ENCODE measurements at places on chromosomes 5 and 9.

DNA sequence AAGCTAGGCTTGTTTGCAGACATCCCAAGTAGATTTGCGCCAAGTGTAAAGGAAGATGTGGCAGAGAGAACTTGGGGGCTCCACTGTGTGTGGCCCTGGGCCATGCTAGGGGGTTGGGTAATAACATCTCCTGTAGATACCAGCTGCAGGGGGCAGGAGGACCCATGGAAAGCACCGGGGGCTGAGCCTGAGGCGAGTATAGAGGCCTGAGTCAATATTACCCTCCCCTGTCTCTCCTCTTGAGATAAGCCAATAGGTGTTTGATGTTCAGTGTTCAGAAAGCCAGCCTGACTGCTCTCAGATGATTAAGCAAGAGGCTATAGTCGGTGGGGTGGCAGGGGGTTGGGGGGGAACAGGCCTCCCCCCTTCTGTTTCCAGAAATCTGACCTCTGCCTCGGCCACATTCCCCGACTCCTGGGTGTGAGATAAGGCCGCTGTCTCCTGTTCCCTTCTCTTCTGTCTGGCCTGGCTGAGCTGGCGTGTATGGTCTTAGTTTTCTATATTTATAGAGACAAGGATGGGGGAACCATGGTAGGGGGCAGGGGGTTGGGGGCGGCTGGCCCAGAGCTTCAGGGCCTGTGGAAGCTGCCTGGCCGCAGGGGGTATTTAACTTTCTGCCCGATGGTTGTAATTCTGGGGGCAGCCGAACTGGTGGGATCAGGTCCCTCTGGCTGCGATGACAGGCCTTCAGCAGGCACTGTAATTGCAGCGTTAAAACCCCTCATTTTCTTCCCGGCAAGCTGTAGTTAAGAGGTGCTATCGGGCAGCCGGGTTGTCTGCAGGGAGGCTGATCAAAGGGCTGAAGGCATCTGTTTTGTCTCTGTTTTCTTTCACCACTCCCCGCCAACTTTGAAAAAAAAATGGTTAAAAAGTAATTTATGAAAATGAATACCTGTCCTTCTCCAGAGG, 292.0 kb downstream of the NSG2 start:
- DNase-seq, result no peak

DNA sequence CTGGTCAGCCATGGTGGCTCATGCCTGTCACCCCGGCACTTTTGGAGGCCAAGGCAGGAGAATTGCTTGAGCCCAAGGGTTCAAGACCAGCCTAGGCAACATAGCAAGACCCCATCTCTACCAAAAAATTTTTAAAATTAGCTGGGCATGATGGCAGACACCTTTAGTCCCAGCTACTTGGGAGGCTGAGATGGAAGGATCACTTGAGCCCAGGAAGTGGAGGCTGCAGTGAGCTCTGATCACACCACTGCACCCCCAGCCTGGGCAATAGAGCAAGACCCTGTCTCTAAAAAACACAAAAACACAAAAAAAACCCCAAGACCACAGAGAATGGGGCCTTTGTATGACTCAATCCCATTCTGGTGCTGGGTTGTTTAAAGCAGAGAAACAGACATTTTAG, 44.0 kb downstream of the MED27 start:
- DNase-seq, result no peak

DNA sequence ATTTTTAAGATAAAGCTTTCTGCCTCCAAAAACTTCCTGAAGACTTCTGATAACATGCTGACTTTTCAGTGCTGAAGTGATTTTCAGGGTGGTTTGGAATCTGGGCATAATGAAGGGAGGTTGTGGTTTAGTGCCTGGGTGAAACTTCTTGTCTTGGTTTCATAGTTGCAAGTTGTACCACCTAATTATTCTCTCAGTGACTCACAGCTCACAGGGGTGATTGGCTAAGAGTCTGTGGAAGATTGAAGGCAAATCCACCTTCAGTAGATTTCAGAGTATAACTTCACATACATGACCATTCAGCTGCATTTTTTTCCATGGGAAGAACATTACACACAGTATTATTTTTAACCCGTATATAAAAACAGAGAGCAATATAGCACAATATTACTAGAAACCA, 199.9 kb downstream of the PTTG1 start:
- no peak for DNase-seq

GRCh38 chr9:114426046-114426948, 38.5 kb upstream of the AKNA start:
- DNase-seq, result no peak

DNA sequence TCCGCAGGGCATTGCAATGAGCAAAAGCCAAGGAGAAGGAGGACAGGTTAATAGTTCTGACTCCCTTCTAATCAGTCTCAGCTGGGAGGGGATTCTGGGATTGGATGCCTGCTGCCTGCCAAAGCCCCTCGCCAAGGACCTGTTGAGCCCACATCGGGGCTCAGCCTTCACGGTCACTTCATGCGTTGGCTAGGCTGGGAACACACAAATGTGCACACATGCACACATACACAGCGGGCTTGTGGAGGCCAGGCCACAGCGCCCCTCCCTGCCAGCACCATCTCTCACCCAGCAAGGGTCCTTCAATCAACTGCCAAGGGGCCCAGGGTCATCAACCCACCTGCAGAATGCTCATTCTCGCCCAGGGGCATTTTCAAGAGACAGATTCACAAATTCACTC, 113.9 kb downstream of the C5orf15 start:
- DNase-seq, result no peak

DNA sequence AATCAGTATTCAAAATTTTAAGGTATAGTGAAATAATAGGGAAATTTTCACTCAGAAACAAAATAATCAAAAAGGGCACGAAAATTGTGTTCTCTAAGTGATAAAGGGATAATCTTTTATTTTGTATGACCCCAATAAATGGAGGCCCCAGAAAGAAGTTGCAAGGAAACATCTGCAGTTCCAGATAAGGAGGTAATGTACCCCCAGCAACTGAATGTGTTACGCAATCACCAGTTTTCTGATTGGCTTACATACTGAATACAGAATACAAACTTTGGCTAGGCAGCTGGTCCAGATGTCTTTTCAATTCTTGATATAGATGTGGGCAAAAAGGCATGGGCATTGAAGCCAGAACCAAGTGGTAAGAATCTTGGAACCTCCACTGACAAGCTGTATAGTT, 1.7 kb upstream of the TOPORS start:
- DNase-seq, result no peak

DNA sequence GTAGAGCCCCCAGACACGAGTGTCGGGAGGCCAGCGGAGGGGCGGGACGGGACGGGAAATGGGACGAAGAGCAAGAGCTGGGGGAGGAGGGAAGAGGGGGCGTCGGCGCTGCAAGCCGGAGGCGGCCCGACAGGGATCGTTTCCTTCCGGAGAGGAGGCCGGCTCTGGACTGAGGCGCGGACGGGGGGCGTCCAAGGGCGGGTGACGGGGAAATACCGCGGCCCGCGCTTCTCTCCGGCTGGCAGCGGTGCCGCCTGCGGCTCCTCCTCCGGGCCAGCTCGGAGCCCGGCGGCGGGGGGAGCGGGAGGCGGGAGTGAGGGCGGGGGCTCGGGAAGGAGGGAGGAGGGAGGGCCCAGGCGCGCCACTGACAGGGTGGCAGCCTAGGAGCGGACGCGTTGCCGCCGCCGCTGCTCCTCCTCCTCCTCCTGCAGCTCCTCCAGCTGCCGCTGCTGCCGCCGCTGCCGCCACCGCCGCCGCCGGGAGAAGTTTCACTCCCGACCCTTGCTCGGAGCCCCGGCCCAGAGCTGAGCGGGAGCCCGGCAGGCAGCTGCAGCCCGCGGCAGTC, at the start of gene CHSY3:
Gene CHSY3, plus strand, starts transcription at position 364 of the 565 bp plus-strand sequence.
- no peak for DNase-seq

GRCh38 chr5:1345876-1346626, 1.2 kb upstream of the CLPTM1L start:
- DNase-seq, result no peak

GRCh38 chr5:111722140-111722539, 34.9 kb downstream of the NREP start:
- no peak for DNase-seq

DNA sequence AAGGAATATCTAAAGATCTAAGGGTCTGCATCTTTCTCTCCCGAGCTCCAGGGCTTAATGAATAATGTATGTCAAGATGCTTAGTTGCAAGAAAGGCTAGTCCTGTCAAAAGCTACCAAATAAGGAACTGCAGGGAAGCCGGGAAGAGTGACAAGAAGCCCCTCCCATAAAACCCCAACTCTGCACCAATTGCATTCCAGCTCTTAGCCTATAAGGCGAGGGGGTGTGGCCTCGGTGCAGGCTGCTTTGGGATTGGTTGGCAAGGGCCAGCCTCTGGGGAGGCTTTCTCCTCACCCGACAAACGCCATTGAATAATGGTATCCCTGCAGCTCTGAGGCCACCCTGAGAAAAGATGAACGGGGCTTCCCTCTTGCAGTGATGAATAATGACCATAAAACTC, 416.9 kb downstream of the RAB3C start:
- DNase-seq, result no peak

DNA sequence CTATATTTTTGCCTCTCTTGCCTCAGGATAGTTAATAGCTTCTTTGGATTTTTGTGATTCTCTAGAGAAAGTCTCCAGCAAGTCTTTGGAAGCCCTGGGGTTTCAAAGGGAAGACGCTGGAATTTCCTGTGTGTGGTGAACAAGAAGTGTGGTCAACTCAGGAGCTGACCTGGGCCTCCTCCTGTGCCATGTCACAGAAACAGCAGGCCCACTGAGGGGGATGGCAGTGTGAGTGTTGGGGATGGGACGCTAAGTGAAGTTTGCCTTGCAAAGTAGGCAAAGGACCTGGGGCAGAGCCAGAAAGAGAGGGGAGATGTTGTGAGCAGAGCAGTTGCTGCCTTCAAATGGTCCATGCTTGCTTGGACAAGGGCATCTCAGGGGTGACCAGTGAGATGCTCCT, 226.3 kb downstream of the DMRT2 start:
- DNase-seq, result no peak

- DNase-seq, result peak; percentile 84
These were observed at the start of gene CLPTM1L for GRCh38 chr5:1344975-1345838. Gene CLPTM1L (minus strand): TSS chr5:1345099. CDS start chr5:1344841, 258 bp downstream.

DNA sequence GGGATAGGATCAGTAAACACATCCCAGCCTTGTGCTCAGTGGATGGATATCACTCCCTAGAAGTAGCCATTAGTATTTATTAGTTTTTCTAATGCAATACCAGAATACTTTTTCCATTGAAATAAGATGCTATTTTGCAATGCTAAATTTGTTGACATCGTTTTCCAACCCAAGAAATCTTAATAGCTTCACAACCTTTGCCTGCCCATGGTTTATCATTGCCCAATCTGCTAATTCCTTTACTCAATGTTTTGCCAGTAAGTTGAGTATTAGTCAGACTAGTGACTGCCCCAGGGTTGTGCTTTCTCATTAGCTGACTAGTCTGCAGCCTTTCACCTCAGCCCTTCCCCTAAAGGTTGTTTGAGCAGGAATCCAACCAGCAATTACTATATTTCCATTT, 62.9 kb downstream of the NREP start:
- DNase-seq, result no peak

- no peak for DNase-seq
These were observed 11.5 kb downstream of the HMGCS1 start for GRCh38 chr5:43301653-43302091.

DNA sequence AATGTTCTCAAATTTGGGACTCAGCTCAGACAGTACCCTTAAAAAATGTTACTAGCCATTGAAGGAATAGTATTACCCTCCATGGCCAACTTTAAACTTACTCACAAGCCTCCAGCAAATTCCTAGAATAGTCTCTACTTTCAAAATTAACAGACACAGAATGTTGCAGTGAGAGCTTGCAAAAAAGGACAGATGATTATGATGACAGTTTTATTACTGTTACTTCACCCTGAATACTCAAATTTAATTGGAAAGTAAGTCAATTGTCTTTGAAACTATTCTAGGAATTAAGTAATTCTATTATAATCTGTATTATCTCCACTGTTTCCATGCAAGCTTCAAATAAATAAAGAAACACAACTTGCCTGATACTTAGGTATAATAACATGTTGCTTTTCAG, 288.3 kb downstream of the SLF1 start:
- DNase-seq, result no peak
